Transverse colon (tissue), 4 donors: ENCODE measurements at places on chromosomes 2 and 18.
A peak's percentile ranks its signal among the peaks of the same experiment; 100 is the strongest.

DNA sequence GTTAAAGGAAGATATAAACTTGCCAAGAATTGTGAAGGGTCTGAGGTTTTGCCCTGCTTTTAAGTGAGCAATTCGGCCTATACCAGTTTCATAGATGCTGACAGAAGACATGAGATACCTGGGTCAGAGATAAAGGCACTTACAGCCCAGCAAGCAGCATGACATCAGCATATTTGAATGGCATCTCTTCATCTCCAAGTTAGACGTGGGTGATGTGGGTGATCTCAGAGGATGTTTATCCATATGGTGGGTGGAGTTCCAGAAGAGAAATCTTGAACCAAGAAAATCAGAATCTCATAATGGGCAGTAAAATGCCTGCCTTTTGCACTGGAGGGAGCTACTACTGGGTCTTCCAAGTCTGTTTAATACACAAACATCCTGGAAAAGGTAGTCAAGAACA is 44.7 kb downstream of the GYPC start:
- H3K36me3 ChIP-seq = peaks cover 7% of the 10 kb centered on the region
- H3K4me3 ChIP-seq = no peak overlapping the region
- H3K4me1 ChIP-seq = no peaks in the 10 kb centered on the region
- no peaks in the 10 kb centered on the region for H3K27me3 ChIP-seq

GRCh38 chr2:164747783-164748433 is 93.7 kb downstream of the COBLL1 start:
- no peak overlapping the region for H3K4me3 ChIP-seq
- H3K36me3 ChIP-seq = no peaks in the 10 kb centered on the region
- no peak for DNase-seq
- H3K4me1 ChIP-seq = no peaks in the 10 kb centered on the region
- H3K27me3 ChIP-seq = no peaks in the 10 kb centered on the region

DNA sequence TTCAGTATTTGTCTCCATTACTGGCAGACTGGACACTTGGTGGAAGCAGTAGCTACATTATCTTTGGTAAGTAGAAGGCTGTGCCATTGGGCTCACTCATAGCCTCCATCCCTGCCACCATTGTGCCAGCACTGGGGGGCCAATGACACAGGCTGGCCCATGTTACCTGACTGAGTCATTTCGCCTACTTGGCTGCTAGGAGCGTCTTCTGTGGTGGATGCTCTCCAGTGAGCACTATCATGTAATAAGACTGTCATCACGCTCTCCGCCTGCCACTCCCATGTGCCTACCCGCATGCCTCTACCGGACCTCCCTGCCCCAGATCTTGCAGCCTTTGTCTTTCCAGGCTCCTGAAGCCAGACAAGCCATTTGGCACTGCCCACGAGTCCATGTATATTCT is 56.2 kb downstream of the LONRF2 start:
- H3K36me3 ChIP-seq = no peaks in the 10 kb centered on the region
- DNase-seq = no peak
- no peak overlapping the region for H3K4me3 ChIP-seq
- no peak overlapping the region for H3K27ac ChIP-seq
- no peaks in the 10 kb centered on the region for H3K27me3 ChIP-seq

GRCh38 chr2:235390108-235390815 is 103.6 kb upstream of the AGAP1 start:
- H3K4me1 ChIP-seq = no peaks in the 10 kb centered on the region
- H3K27me3 ChIP-seq = no peaks in the 10 kb centered on the region
- DNase-seq = peak; percentile 46
- no peak overlapping the region for H3K27ac ChIP-seq

GRCh38 chr2:40591774-40592173 is 139.9 kb upstream of the SLC8A1 start:
- H3K36me3 ChIP-seq = no peaks in the 10 kb centered on the region
- no peak overlapping the region for H3K27ac ChIP-seq
- no peaks in the 10 kb centered on the region for H3K27me3 ChIP-seq
- H3K4me3 ChIP-seq = no peak overlapping the region

GRCh38 chr2:145041706-145042105 is 521.8 kb upstream of the ZEB2 start:
- H3K36me3 ChIP-seq = no peaks in the 10 kb centered on the region
- H3K4me1 ChIP-seq = no peaks in the 10 kb centered on the region
- H3K27me3 ChIP-seq = no peaks in the 10 kb centered on the region
- H3K4me3 ChIP-seq = no peak overlapping the region

GRCh38 chr2:7736646-7737305 is 819.6 kb downstream of the RNF144A start:
- no peaks in the 10 kb centered on the region for H3K4me1 ChIP-seq
- no peaks in the 10 kb centered on the region for H3K36me3 ChIP-seq
- H3K27ac ChIP-seq = no peak overlapping the region
- H3K27me3 ChIP-seq = no peaks in the 10 kb centered on the region
- no peak for DNase-seq

DNA sequence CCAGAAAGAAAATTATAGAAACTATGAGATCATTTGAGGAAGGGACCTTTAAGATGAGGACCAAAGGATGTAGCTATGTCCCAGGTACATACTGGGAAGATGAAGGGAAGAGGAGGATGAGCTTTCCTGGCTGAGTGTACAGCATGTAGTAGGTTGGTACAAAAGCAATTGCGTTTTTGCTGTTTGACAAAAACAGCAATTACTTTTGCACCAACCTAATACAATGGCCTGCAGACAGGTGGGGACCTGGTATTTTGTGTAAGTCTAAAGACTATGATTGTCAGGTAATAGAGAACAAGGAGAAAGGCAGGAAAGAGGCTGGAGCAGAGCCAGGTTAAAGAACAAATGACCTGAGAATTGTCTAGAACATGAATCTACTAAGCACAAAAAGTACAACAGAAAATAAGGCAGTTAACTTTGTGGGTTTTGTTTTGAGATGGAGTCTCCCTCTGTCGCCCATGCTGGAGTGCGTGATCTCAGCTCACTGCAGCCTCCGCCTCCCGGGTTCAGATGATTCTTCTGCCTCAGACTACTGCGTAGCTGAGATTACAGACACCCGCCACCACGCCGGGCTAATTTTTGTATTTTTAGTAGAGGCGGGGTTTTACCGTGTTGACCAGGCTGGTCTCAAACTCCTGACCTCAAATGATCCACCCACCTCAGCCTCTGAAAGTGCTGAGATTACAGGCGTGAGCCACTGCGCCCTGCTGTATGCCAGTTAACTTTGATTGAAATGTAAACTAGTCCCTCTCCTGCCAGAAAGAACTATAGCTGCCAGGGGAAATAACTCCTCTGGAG is 3.2 kb upstream of the TGOLN2 start:
- H3K4me1 ChIP-seq = peaks cover 22% of the 10 kb centered on the region
- H3K36me3 ChIP-seq = no peaks in the 10 kb centered on the region
- DNase-seq = no peak
- H3K27ac ChIP-seq = no peak overlapping the region
- no peak overlapping the region for H3K4me3 ChIP-seq
- H3K27me3 ChIP-seq = no peaks in the 10 kb centered on the region

GRCh38 chr2:237449193-237449881 is 35.4 kb upstream of the COL6A3 start:
- no peaks in the 10 kb centered on the region for H3K36me3 ChIP-seq
- no peak overlapping the region for H3K4me3 ChIP-seq
- H3K27me3 ChIP-seq = no peaks in the 10 kb centered on the region
- H3K4me1 ChIP-seq = no peaks in the 10 kb centered on the region
- DNase-seq = no peak
- peak overlapping the region; percentile 39 for H3K27ac ChIP-seq

- H3K36me3 ChIP-seq = no peaks in the 10 kb centered on the region
- peak; percentile 8 for DNase-seq
- H3K27ac ChIP-seq = no peak overlapping the region
- peaks cover 19% of the 10 kb centered on the region for H3K27me3 ChIP-seq
- H3K4me3 ChIP-seq = no peak overlapping the region
- H3K4me1 ChIP-seq = no peaks in the 10 kb centered on the region
Measured at GRCh38 chr18:47413327-47413726, 161.9 kb upstream of the SKOR2 start.

GRCh38 chr2:223044092-223044836 is 7.7 kb upstream of the KCNE4 start:
- H3K4me3 ChIP-seq = no peak overlapping the region
- H3K36me3 ChIP-seq = no peaks in the 10 kb centered on the region
- H3K4me1 ChIP-seq = peaks cover 17% of the 10 kb centered on the region
- no peak for DNase-seq
- H3K27me3 ChIP-seq = no peaks in the 10 kb centered on the region

- no peak overlapping the region for H3K4me3 ChIP-seq
- H3K27ac ChIP-seq = no peak overlapping the region
- DNase-seq = no peak
- peaks cover 10% of the 10 kb centered on the region for H3K4me1 ChIP-seq
- no peaks in the 10 kb centered on the region for H3K27me3 ChIP-seq
- no peaks in the 10 kb centered on the region for H3K36me3 ChIP-seq
Measured at GRCh38 chr18:21636769-21637168, 24.7 kb downstream of the SNRPD1 start.

DNA sequence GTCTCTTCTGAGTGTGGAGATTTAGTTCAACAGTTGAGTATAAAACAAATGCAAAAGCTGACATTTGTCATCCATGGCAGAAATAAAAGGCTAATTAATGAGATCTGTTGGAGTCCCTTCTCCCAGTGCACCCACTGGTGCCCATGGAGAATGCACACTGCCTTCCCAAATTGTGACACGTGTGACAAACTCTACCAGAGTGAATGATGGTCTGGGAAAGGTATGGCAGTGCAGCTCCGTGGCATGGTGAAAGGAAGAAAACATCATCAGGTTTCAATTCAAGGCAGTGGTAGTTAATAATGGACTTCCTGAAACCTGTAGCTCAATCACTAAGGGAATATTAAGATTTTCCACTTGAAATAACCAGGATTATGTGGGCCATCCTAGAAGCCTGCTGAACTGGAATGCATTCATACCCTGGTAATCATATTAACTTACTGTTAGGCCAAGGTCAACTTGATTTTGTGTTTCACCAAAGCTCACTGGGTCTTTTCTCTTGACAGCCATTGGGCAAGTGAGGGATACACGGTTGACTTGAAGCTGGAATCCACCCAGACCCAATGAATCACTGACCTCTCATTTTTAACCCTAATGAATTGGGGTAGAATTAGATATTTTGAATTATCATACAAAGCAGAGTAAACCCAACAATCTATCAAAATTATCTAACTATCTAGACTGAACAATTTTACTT is 167.6 kb downstream of the AFF3 start:
- H3K27ac ChIP-seq = no peak overlapping the region
- H3K4me3 ChIP-seq = no peak overlapping the region
- H3K36me3 ChIP-seq = no peaks in the 10 kb centered on the region

GRCh38 chr2:7758073-7758759 is 841.0 kb downstream of the RNF144A start:
- DNase-seq = no peak
- H3K4me1 ChIP-seq = no peaks in the 10 kb centered on the region
- H3K36me3 ChIP-seq = no peaks in the 10 kb centered on the region
- H3K27ac ChIP-seq = no peak overlapping the region
- H3K27me3 ChIP-seq = no peaks in the 10 kb centered on the region
